Stimulated activated CD8-positive, alpha-beta memory T cell treated with anti-CD3 and anti-CD28 coated beads, Interleukin-2, amount 100 ng/mL, for 1 hour (primary cell): ENCODE measurements at places on chromosomes 12 and 14.

DNA sequence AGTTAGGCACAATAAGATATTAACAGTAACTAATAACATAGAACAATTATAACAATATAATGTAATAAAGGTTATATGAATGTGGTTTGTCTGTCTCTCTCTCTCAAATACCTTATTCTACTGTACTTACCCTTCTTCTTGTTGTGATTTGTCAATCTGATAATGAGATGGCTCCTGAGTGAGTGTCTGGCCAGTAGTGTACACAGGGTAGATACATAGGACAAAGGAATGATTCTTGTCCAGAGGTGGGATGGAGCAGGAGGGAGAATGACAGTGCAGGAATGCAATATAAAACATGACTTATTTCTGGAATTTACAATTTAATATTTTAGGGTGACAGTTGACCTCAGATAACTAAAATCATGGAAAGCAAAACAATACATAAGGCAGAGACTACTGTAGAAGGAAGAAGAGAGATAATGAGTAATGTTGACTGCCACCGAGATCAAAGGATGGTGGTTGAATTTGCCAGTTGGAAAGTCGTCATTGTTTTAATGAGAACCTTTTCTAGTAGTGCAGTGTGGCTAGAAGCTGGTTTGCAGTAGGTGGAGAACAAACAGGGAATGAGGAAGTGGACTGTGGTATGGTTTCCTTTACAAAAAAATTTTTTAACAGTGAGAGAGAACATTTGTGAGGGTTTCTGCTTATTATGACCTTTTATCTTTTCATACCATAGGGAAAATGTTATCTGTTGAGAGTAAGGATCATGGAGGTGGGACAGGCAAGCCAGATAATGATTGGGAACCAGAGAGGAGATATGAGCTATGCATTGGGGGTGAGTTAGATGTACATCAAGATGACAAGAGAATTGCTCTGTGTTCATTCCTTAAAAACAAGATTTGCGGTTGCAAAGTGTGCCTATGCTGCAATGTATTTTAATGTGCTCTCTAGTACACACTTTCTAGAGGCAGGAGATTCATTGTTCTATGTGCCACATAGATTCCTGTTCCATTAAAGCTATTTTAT is 458.3 kb downstream of the BTG1 start:
- no peak for DNase-seq

GRCh38 chr12:67853204-67853603 is 136.0 kb upstream of the IFNG-AS1 start:
- no peak for DNase-seq

DNA sequence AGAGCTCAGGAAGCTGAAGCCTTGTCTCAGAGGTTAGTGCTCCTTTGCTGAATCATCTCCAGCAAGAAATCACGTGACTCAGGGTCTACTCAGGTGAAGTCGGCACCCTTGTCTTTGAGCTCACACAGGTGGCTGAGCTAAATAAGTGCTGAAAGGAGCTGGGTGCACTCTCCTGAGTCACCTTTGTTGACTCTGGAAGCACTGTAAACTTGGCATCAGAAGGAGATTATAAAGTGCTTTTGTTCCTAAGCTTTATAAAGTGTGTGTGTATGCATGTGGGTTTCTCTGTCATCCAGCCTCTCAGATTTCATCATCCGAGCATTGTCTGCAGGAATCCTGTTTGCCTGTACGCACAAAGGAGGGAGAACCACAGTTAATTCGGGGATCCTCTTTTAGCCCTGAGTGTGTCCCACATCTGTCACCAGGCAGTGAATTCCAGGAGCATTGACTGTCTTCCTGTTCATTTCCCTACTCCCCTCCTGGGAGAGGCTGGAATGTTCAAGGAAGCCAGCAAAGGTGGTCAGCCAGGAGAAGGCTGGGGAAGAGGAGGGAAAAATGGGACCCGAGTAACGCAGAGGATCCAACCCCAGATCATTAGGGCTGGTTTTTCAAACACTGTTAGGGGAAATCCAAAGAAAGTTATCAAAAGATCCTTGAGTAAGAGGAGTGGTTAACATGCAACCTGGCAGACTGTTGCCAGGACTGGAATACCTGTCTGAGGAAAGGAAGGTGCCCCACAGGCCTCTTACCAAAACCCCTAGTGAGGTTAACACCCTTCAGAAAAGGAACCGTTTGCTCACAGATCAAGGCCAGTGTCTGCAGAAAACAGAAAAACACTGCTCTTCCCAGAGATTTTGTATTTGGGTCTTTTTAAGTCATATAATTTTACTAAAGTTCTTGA is 157.5 kb upstream of the HIF1A start:
- no peak for DNase-seq

DNA sequence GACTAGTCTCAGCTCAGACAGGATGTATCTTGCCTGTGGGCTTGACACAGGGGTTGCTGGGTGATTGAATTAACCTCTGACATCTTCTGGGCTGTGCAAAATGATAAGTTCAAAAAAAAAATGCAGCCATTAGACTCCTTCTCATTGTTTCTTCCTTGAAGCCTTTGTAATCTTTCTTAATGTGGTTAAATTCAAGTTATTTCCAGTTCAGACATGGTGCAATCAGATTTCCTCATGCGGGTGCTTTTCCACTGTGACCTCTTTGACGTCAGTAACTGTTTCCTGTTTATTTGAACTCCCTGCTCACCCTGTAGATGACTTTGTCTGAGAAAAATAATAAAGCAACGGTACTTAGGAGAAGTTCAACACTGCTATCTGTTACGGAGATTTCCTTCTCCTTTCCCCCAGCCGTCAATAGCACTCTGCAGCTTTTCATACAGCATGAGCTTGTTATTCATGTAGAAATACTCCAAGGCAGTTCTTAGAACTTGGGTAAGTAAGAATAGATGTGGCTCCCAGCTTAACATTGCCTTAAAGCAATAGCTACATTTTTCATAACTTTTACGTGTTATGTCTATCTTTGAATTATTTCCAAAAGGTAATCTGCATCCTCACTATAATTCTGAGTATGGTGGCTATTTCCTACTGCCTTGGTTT is 155.5 kb downstream of the PRKCH start:
- DNase-seq = no peak

DNA sequence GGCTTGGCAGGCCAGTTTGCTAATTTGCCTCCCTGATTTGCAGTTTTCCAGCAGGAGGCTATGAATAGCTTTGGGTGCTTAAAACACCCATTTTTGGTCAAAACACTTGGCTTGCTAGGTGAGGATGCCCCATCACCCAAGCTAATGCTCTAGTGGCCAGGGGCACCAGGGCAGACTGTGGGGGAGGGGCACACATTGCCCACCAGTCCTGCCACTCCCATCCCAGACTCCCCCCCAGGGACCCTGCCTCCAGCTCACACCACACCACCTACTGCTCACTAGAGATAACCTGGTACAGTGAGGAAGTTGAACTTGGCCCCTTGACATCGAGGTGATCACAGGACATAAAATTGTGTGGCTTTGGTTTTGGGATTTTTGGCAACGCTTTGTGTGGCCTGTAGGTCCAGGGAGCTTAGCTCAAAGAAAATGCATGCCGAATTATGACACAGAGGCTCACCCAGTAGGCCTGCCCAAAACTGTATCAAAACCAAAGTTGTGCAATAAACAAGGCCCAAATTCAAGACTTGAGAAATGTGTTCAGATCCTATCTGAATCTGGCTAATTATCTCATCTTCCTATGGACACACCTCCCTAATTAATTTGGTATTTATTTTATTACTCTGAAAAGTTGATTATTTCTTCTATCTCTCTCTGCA is 4.3 kb downstream of the NUAK1 start:
- DNase-seq = no peak
